ENCODE measurements at places on chromosomes 13 and 19.

- no peak for DNase-seq
Measured at GRCh38 chr19:18194554-18195238, 1.7 kb downstream of the MPV17L2 start.

DNA sequence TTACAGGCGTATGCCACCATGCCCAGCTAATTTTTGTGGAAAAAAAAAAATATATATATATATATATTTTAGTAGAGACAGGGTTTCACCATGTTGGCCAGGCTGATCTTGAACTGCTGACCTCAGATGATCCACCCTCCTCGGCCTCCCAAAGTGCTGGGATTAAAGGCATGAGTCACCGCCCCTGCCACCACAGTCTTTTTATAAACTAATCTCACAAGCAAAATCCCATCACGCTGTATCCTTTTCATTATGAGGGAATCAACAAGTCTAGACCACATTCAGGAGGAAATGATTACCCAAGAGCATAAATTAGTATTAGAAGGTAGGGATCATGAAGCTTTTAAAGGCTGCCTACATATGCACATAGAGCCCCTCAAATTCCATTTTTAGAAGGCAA lies 210.6 kb upstream of the NBEA start:
- DNase-seq: no peak

DNA sequence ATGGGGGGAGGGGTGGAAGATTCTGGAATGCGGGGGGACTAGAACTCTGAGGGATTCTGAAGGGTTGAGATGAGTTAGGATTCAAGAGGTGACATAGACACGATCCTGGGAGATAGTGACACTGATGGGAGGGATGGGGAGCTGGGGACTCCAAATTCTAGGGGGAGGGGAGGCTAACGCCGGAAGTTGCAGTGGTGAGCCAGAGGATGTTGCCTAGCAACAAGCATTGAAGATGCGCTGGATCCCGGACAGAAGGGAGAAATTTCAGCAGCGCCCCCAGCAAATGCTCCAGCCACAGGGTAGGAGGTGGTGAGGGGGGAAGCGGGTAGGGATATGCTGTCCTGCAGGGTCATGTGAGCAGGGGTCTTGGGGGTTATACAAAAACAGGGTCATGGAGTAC lies 6.9 kb upstream of the LTBP4 start:
- no peak for DNase-seq

GRCh38 chr19:18044825-18045304 lies 36.9 kb downstream of the ARRDC2 start:
- DNase-seq: peak; percentile 91

- DNase-seq: no peak
Measured at GRCh38 chr19:33938821-33939220, 142.2 kb downstream of the KCTD15 start.
